Stimulated activated CD4-positive, alpha-beta T cell treated with anti-CD3 and anti-CD28 coated beads, Interleukin-1b, Interleukin-23, amount 100 ng/mL, for 1 hour (primary cell): ENCODE measurements at places on chromosomes 13 and 19.

DNA sequence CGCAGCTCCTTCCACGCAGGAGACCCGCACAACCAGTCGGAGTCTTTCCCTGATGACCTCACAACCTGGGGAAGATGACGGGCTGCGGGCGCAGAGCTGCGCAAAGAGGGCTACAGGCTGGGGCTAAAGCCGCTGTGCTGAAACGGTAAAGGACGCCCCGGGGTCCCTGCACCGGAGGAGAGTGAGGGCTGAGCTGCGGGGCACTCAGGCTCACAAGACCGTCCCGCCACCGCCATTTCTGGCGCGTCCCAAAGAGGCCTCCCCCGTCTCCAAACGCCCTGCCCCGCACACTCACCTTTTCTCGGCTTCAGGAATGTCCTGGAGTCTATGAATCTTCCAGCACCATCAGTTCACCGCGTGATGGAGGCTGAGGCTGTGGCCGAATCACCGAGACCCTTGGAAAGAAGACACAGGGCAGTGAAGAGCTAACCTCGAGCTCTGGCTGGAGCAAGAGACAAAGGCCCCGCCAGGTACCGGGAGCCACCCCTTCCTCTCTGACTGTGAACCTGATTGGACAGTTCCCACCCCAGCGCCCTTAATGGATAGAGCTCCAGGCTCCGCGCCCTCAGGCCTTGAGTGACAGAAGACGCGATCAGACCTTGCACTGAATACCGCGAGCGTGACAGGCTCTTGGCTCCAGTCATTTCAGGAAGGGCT is 41.8 kb upstream of the ZNF429 start:
- no peak for DNase-seq

DNA sequence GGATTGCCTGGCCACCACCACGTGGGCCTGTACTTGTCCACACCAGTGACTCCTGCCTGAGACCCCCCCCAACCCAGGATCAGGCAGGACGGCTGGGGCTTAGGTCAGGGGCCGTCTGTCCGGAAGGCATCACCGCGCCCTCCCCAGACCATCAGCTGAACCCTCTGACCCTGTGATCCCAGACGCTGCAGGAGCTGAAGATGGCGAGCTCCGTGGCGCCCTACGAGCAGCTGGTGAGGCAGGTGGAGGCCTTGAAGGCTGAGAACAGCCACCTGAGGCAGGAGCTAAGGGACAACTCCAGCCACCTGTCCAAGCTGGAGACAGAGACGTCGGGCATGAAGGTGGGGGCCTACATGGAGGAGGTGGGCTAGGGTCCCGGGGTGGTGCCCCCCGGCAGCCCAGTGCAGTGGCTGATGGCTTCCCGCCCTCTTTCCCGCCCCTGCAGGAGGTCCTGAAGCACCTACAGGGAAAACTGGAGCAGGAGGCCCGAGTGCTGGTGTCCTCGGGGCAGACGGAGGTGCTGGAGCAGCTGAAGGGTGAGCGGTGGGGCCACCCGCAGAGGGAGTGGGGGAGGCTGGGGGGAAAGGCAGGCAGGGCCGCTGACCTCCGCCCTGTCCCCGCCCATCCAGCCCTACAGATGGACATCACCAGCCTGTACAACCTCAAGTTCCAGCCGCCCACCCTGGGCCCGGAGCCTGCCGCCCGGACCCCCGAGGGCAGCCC is 3.0 kb downstream of the APC2 start:
- no peak for DNase-seq

DNA sequence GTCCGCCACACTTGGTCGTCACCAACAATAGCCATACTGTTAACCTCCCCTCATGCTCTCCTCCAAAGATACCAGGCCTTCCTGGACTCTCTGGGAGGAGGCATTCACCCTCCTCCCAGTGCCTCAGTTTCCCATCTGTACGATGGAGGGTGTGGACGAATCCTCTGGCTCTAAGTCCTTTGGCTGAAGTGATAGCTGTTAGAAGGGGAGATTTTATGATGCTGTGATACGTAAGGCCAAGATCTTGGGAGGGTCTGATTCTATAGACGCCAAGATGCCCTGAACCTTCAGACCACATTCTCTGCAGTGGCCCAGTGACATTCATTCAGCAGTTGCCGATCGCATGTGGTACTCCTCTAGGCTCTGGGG is 14.8 kb upstream of the NOP53 start:
- DNase-seq: no peak

DNA sequence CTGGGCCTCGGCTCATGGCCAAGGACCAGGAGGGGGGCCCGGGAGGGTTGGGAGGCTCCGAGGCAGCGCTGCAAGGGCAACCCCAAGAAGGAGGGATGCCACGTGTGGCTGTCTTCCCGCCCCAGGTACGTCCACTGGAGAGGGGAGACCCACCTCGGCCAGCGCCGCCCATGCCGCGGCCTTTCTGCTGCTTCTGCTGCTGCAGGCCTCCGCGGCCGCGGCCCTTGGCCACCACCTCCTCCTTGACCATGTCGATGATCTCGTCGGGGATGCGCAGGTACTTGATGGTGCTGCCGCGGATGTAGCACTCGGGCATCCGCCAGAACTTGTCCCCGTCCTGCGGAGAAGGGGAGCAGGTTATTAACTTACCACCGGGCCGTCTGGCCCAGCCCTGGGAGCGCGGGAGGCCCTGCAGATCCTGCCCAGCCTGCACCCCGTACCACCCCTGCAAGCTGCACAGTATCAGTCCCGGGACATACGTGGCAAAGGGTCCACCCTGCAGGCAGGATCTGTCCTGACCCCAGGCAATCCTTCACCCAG is 13.3 kb downstream of the LSM4 start:
- DNase-seq: no peak

DNA sequence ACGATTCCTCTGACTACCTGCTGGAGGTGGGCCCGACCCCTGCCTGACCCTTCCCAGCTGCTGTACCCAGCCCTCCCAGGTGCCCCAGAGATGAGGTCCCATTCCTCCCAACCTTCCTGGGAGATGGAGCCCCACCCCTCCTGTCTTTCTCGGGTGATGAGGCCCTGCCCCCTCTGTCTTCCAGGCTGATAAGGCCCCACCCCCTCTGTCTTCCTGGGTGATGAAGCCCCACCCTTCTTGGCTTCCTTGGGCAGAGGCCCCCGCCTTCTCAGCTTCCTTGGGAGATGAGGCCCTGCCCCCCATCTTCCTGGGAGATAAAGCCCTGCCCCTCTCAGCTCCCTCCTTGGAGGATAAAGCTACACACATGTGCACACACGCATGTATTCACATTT is 47.9 kb downstream of the CERS4 start:
- DNase-seq: no peak

- no peak for DNase-seq
Observed at GRCh38 chr19:8373867-8374813, 10.2 kb downstream of the ANGPTL4 start.

DNA sequence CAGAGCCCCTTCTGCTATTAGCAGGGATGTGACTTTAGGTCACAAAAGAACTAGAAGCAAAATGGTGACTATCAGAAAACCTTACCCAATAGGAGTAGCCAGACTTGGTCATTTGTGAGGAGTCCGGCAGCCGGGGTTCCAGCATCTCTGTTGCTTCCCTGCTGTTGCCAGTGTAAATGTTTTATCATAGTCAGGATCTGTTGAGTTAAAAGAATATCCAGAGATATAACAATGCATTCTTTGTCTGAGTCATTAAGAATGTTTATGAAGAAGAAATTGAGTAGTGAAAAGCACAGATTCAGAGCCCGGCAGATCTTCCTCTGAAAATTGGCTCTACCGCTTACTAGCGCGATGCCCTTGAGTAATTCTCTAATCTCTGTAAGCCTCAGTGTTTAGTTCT is 84.2 kb downstream of the COL4A2 start:
- no peak for DNase-seq

GRCh38 chr19:19171821-19172532 is 1.9 kb upstream of the MEF2B start:
- no peak for DNase-seq

- DNase-seq: no peak
Observed at GRCh38 chr13:85632526-85633195, 166.6 kb downstream of the SLITRK6 start.

DNA sequence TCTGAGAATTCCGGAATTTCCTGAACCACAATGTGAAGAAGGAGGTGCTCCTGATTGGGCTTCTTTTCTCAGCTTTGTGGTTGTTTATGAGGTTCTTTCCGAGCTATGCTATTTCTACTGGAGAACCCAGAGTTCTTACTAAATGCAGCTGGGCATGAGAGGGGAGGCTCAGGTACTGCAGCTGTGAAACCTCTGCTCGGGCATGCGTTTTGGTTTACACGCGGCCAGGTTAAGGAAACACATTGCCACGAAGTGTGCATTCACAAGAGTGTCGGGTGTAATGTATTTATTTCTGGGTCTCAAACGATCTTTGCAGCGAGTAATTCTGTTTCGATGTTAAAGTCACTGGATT is 661 bp upstream of the MIR17HG start:
- DNase-seq: no peak

DNA sequence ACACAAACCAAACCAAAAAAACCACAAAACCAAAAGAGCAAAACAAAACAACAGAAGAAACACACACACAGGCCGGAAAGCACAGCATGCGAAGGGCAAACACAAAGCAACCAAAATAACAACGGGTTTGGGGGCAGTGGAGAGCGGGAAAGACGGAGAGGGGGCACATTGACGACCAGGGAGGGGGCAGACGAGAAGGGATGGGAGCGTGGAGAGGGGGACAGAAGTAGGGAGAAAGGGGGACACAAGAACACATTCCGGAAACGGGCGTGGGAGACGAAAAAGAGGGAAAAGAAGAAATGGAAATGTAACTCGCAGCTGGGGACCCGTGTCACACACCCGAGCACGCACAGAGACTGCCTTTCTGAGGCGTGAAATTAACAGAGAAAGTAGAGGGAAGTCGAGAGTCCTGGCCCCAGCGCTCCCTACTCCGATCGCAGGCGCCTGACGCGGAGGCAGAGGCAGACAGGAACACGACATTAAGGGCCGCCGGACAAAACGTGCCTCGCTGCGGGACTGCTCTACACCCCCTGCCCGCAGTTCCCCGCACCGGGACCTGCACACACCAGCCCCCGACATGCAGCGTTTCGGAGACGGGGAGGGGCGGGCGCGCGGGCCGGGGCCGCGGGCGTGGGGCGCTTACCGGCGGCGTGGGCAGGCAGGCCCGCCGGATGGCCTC is 652 bp downstream of the POU4F1 start:
- DNase-seq: no peak

- DNase-seq: no peak
Observed at GRCh38 chr13:97627566-97627965, 193.6 kb downstream of the RAP2A start.

DNA sequence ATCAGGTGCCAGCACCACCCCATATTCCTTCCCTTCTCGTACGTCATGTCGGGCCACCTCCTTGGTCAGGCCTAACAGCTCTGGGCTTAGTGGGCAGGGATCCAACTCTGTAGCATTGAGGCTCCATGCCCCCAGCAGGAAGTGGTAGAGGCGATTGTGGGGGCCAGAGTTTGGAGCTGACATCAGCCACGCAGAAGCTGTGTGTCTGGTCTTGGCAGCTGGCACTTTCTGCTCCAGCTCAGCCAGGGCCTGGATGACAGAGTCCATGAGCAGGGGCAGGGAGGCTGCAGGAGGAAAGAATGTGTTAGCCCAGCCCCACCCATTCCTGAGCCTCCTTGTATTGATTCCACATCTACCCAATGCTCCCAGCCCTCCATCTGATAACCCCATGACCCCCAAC is 3.0 kb downstream of the PGLYRP2 start:
- DNase-seq: no peak

DNA sequence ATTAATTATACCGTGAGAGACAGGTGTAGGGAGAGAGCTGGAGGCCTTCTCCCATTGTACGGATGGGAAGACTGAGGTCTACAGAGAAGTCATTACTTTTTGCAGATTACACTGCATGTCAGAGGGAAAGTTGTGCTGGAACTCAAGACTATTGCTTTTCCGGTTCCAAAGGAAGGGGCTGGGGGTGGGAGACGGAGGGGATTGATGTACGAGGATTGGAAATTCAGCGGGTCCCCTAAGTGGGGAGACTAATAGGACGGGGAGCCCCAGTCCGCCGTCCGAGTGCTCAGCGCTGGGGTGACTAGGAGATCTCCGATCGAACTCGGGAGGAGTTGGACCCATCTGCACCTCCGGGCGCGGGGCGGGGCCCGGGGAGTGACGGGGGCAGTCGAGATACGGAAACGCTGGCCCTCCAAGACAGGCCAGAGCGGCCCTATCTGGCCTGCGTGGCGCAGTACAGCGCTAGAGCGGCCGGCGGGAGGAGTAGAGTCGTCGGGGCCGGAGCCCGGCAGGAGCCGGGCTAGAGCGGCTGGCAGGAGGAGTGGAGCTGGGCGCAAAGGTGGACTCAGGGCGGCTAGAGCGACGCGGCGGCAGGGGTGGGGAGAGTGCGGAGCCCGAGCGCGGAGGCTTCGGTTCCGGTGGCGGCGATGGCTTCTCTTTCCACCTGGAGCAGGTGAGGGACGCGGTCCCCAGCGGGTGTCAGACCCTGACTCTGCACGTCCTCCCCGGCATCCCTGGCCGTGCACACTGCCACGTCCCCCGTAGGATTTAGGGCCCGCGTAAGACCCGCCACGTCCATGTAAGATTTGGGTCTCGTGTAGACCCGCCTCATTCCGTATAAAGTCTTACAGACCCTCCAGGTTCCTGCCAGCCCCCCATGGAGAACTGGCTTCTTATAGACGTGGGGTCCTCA is 1.1 kb downstream of the ARHGEF1 start:
- peak; percentile 78 for DNase-seq

DNA sequence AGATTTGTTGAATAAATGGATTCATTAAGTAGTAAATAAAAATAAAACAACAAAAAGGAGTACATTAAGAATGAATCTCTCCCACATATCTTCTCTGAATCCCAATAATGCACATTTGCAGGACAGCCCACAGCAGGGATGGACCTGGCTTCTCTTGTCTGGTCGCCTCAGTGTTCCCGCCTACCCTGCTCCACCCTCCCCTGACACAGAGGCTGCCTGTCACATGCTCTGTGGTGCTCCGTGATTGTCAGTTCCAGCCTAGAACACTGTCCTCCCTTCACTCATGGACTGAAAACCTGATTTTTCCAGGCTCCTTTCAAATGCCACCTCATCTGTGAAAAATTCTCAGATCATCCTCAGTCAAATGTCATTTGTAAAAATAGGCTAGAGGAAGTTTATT is 94.5 kb upstream of the GPR12 start:
- DNase-seq: no peak
